ENCODE measurements at places on chromosomes 6 and 20.

GRCh38 chr20:53643031-53643832, 49.6 kb upstream of the ZNF217 start:
- peak; percentile 54 for DNase-seq

GRCh38 chr6:49892280-49892679, 25.9 kb upstream of the CRISP1 start:
- DNase-seq = no peak

DNA sequence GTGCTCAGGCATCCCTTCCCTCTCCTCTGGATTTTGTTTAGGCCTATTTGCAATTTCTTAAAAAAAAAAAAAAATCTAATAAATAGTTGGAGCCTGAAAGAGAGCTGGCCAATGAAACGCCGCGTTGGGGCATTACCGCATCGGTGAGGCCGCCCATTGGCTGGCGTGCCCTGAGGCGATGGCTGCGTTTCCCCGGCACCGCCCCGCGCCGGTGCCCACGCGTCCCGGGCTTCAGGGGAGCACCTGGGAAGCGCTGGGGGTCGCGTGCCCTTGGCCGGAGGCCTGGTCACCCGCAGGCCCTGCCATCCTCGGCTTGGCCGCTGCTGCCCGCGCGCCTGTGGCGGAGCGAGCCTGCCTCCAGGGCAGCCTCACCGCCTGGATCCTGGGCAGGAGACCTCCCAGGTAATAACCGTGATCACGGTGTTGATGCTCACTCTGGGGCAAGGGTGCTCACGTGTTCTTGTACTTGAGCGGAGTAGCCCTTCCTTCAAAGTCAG, 155.4 kb downstream of the NRN1 start:
- DNase-seq = peak; percentile 54

GRCh38 chr20:15859061-15859460, 714.2 kb downstream of the KIF16B start:
- DNase-seq = no peak

GRCh38 chr6:151340219-151340978, 51.0 kb downstream of the ZBTB2 start:
- no peak for DNase-seq

DNA sequence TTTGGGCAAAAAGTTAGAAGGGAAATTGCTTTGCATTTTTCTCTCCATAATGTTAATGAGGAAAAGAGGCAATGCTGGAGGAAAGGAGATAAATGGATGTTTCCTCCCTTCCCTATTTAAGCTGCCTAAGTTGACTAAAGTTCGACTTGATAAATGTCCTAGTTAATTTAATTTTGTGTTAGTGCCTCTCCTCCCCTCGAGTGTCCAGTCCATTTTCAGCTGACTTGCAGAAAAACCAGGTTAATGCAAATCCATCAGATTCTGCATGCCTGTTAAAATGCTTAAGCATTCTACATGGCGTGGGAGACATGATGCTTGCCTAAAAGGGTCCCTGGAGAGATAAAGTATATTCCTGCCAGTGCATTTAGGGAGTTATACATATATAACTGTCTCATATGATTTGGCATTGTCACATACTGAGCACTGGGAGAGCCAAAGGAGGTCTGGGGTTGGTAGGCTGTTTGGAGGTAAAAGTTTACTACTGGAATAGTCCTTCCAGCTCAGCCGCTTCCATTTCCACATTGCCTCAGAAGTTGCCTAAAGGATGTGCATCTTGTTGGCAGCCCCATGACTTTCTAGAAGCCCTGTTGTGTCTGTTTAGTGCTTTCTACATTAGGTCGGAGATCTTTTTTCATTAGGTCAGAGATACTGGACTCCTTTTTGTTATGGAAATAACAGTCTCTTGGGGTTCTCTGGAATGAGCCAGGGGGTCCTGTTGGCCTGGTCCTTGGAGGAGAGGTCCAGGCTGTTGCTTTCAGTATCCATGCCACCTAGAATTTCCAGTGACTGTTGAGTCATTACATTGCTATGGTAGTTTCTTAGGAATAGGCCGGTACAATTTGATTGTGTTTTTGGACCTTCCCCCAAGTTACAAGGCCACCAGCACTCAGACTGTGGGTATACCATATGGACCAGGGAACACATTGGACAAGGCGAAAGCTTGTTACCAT, 30.4 kb downstream of the JARID2 start:
- no peak for DNase-seq

- DNase-seq = no peak
Observed at GRCh38 chr6:88749849-88750248, 213.6 kb downstream of the RNGTT start.

DNA sequence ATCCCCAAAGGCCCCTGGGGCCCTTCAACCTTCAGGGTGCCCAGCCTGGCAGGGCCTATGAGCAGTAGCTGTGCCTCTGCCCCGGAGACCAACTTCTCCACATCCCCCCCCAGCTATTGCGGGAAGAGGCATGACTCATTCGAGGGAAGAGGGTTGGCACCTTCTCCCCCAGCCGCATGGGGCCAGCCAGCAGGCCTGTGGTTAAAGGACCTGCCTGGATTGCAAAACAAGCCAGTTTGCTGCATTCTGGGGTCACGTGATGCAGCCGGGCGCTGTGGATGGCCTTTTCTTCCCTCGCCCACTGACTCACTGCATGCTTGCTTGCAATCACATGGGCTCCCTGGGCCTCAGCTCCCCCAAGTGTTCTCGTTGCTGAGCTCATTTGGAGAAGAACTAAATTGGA, 182.5 kb downstream of the MAFB start:
- no peak for DNase-seq

DNA sequence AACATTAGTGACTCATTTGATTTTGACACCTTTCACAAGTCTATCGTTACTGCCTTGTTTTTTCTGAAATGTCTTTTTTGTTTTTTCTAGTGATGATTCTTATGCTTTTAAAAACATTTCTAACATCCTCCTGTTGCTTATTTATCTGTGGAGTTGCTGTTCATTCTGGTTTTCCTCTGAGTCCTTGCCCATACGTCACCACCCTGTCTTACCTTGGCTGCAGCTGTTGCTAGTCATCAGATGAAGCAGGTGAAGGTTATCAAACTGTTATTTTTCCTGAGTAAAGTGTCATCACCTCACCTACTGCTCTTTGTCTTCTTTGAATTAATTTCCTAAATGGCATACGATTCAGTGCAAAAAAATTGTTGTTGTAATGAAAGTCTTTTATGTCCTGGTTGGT, 376.6 kb downstream of the GRIK2 start:
- no peak for DNase-seq

- DNase-seq = no peak
Observed at GRCh38 chr20:32201977-32202363, 5.6 kb downstream of the PLAGL2 start.

- DNase-seq = no peak
Observed at GRCh38 chr6:147970970-147971369, 371.7 kb upstream of the SASH1 start.

GRCh38 chr6:33856031-33856590, 52.3 kb upstream of the MLN start:
- DNase-seq = no peak

GRCh38 chr6:143361536-143362191, 88.8 kb downstream of the ADAT2 start:
- DNase-seq = no peak

DNA sequence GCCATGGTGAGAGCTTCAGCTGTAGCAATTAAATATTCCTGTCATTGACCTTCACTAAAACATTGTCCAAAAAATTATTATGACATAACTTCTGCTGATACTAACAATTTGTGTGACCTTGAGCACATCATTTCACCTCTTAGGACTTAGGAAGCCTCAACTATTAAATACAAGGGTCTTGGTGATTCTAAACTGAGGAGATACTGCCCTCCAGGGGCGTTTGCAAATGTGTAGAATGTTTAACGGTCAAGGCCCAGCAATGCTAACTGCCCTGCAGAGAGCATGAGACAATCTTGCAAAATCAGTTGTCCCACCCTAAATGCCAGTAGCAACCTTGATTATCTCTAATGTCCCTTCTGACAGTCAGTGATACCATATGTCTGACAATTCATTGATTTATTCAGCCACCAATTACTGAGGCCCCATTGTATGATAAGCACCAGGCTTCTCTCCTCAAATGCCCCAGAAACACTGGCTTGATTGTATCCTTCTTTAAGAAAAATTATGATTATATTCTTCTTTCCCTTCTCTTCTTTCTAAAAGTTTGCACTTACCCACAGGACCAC, 284.1 kb upstream of the PLN start:
- no peak for DNase-seq

DNA sequence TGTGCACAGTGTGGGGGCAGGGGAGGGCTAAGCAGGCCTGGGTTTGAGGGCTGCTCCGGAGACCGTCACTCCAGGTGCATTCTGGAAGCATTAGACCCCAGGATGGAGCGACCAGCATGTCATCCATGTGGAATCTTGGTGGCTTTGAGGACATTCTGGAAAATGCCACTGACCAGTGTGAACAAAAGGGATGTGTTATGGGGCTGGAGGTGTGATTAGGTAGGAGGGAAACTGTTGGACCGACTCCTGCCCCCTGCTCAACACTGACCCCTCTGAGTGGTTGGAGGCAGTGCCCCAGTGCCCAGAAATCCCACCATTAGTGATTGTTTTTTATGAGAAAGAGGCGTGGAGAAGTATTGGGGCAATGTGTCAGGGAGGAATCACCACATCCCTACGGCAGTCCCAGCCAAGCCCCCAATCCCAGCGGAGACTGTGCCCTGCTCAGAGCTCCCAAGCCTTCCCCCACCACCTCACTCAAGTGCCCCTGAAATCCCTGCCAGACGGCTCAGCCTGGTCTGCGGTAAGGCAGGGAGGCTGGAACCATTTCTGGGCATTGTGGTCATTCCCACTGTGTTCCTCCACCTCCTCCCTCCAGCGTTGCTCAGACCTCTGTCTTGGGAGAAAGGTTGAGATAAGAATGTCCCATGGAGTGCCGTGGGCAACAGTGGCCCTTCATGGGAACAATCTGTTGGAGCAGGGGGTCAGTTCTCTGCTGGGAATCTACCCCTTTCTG, 44.0 kb upstream of the TTPAL start:
- no peak for DNase-seq

GRCh38 chr6:44002593-44003344, 124.5 kb downstream of the MRPL14 start:
- peak; percentile 24 for DNase-seq

GRCh38 chr20:7980332-7981046, 39.1 kb downstream of the TMX4 start:
- no peak for DNase-seq

GRCh38 chr6:156396068-156396771, 381.0 kb upstream of the ARID1B start:
- peak; percentile 13 for DNase-seq

- DNase-seq = no peak
Observed at GRCh38 chr6:80988892-80989291, 763.6 kb downstream of the TENT5A start.

DNA sequence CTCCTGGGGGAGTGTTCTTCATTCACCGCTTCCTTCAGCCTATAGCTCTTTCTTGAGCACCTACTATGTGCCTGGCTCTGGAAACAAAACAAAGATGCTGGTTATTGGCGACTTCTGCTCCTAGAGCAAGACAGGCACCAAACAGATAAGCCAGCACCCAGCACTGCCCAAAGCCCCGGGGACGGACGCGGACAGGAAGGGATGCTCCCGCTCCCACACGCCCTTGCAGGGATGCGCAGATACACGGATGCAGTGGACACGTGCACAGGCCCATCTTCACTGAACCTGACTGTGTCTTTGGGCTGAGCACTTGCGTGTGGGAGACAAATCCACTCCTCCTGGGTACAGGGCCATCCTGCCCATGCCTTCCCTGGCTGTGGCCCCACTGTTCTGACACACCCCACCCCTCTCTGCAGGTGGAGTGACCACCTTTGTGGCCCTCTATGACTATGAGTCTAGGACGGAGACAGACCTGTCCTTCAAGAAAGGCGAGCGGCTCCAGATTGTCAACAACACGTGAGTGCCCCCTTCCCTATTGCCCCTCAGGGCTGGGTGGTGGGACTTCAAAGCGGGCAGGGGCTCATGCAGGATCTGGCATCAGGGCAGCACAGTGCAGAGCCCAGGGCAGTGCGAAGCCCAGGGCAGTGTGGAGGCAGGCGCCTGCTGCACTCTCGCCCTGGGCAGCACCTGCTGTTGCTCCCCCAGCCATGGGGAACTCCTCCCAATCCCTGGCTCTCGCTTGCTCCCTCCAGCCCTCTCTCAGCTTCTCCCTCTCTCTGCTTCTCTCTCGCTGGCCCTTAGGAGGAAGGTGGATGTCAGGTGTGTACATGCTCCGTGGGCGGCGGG, 39.9 kb downstream of the SRC start:
- no peak for DNase-seq

- no peak for DNase-seq
Observed at GRCh38 chr6:99185525-99185924, 163.9 kb downstream of the FAXC start.

DNA sequence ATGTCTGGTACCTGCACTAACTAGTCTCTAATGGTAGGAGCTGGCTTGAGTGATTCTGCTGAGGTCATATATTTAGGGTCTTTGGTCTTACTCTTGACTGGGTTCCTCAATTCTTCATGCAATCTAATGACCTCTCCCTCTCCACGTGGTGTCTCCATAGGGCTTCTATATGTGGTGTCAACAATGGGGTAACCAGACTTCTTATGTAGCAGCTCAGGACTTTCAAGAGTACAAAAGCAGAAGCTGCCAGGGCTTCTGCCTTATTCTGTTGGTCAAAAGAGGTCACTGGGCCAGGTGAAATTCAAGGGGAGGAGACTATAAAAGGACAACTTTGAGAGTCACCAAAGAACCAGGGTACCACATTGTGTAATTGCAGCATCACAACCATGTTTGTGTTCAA, 54.3 kb downstream of the NUS1 start:
- no peak for DNase-seq

GRCh38 chr6:12381587-12381986, 91.4 kb downstream of the EDN1 start:
- no peak for DNase-seq

DNA sequence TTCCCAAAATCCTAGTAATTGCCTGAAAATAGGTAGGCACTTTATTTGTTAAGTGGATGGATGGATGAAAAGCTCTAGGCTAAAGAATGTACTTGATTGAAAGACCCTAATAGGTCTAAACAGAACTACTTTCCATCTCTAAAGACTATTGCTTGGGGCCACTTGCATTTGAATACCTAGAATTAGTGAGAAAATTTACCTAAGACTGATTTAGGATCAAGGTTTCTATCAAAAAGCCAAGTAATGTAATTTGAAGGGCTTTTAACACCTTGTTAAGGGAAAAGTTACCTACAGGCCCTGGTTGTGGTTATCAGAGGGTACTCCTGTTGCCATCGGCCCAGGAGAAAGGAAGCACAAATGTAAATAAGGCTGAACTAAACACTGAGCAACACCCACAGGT, 580.7 kb downstream of the LMBRD1 start:
- no peak for DNase-seq

GRCh38 chr6:11021003-11021402, 23.1 kb downstream of the ELOVL2 start:
- no peak for DNase-seq

- DNase-seq = no peak
Observed at GRCh38 chr6:2376429-2377355, 131.3 kb upstream of the GMDS start.

DNA sequence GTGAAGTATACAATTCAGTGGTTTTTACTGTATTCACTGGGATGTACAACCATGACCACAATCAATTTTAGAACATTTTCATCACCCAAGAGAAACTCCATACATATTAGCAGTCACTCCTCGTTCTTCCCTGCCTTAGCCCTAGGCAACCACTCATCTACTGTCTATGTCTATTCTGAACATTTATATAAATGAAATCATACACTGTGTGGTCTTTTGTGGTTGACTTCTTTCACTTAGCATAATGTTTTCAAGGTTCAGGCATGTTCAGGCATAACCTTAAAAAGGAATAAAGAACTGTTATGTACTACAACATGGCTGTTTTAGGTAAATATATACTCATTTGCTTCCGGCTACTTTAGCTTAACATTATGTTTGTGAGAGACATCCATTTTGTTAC, 37.3 kb downstream of the BLTP3A start:
- no peak for DNase-seq
